Hematopoietic multipotent progenitor cell treated with erythropoietin and hydrocortisone succinate and interleukin-3 and kit ligand, for 6 days (in vitro differentiated cells): ENCODE measurements at places on chromosomes 11 and 22.

DNA sequence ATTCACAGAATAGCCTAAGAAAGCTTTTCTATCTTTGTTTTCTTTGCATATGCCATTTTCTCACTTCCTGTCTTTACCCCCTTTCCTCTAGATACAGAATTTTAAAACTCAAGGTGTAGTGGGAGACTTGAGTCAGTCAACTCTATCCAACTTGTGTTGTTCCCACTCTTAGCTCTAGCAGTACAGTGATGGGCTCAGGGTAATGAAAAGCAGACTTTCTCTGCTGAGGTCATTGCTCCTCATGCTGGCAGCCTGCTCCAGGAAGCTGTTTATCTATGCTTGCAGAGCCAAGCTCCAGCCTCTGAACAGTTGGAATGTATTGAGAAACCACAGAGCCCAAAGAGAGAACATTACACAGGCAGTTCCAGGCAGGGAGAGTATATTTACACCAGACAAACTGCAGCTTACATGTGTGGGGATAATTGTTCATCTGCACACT lies 68.1 kb downstream of the CSTPP1 start:
- DNase-seq: peak; percentile 97

DNA sequence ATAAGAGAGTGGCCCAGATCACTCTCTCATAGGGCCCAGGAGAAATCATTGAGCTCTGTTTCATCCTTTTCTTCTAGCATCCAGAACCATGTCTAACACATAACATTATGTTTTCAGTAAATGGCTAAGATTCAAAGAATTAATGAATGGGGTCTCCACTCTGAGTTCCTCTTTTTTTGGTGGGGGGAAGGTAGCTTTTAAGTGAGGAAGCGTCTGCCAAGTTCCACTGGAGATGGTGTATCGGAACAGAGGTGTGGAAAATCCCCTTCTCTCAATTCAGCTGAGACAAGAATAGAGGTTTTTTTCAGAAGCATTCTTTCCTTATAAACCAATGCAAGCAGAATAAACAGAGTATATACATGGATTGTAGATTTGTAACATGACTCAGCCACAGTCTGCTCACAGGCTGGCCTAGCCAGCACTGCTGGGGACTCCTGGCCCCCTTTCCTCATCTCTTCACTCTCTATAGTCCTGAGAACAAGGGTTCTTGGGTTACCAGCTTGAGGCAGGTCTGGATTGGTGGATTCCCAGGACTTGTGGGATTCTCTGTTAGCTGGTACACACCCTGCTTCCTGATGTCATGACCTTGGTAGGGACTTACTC lies 97.2 kb downstream of the TRAF6 start:
- no peak for DNase-seq

GRCh38 chr11:102197670-102198139 lies 87.5 kb downstream of the YAP1 start:
- no peak for DNase-seq

GRCh38 chr22:42964994-42965699 lies 49.8 kb downstream of the PACSIN2 start:
- DNase-seq: peak; percentile 60
